ENCODE measurements at places on chromosomes 4 and X.
A peak's percentile ranks its signal among the peaks of the same experiment; 100 is the strongest.

DNA sequence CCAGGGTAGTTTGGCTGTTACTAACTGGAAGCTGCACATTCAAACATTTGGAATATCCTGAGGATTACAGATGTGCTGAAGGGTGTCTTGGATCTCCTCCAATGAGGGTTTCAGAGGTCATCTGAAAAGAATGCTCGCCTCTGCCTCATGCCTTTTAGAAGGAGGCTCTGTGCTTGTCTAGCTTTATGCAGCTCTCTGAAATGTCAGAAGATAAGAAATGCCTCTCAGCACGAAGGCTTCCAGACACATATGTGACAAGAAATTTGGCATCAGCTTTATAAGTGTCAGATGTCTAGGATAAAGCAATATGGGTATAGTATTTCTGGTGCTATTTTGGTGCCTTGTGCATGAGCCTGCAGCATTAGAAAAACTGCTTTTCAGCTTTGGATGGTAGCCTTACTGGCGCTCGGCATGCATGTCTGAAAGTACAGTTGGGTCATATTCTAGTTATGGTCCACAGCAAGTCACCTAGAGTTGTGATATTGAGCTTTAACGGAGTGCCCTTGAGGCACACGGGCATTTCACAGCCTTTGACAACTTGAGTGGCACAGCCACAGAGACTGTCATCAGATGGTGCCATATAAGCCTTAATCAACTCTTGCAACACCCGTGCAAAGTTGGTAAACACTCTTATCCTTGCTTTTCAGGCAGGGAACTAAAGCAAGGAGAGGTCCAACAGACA, 70.8 kb upstream of the PGRMC2 start:
- DNase-seq, result no peak

GRCh38 chr4:161907590-161907955, 256.2 kb downstream of the FSTL5 start:
- no peak for DNase-seq

GRCh38 chrX:134625315-134625718, 33.0 kb downstream of the PLAC1 start:
- DNase-seq, result no peak

DNA sequence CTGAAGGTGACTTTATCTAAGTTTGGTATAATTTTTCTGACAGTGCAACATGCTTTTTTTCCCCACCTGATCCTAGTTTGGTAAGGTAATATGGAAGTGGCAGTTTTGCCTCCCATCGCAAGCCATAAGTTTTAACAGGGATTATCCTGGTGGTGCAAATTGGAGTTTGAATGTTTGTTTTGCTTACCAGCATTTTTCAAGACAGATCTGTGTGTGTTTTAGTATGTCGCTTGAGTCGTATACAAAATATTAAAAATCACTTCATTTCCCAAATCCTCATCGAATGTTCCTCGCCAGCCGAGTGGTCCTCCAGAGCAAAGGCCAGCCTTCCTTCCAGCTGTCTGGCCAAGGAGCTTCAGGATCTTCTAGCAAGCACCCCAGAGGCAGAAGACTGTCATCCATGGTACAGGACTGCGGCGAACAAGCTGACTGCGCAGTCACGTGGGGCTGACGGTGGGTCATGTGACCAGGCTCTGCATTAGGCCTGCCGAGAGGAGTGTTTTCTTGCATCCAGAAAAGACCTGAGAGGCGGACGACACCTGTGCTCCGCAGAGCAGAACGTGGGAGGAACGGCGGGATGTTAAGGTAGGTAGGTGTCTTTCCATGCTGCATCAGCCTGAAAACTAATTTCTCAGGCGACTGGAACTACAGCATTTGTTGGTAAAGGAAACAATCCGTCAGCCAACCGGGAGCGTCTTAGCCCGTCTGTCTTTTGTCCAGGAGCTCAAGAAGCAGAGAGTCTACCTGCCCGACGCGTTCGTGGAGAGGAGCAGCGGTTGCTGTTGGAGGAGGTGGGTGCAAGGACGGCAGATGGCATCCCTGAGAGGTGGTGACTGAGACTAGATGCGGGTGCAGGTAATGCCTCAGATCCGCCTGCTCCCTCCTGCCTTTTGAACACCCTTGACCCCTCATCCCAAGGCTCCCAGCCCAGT, at the start of gene GPRASP3:
Gene GPRASP3 (plus strand): TSS at position 507 of the 932 bp plus-strand sequence. CDS start 28,253 bp downstream, outside the sequence.
- DNase-seq, result no peak

GRCh38 chr4:117137145-117137544, 51.8 kb upstream of the TRAM1L1 start:
- peak; percentile 6 for DNase-seq

- no peak for DNase-seq
Measured at GRCh38 chrX:100995469-100995868, 26.0 kb downstream of the ARL13A start.

GRCh38 chr4:39024311-39024865, 7.8 kb downstream of the TMEM156 start:
- no peak for DNase-seq

- no peak for DNase-seq
Measured at GRCh38 chr4:170008371-170008770, 17.8 kb downstream of the MFAP3L start.

GRCh38 chrX:54447461-54447860, 7.3 kb downstream of the TSR2 start:
- no peak for DNase-seq

DNA sequence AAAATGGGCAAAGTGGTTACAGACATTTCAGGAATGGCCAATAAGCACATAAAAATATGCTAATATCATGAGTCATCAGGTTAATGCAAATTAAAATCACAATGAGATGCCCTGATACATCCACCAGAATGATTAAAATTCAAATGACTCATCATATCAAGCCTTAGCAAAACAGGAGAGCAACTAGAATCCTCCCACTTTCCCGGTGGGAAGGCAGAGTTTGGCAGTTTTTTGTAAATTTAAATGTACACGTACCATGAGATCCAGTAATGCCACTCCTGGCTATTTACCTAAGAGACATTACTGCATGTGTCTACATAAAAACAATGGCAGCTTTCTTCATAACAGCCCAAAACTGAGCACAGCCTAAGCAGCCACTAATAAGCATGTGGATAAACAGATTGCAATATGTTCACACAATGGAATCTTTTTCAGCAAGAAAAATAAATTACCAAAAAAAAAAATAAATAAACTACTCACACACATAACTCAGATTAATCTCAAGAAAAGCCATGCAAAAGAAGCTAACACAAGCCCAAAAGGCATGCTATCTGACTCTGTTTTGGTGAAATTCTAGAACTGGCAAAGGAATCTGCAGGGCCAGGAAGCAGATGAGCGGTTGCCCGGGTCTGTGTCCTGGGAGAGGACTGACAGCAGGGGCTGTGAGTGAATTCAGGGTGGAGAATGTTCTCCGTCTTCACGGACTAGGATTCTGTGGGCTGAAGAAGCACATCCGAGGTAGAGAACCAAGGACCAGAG, 48.8 kb downstream of the AFAP1 start:
- no peak for DNase-seq

GRCh38 chr4:113618205-113618604, 143.3 kb downstream of the CAMK2D start:
- no peak for DNase-seq

DNA sequence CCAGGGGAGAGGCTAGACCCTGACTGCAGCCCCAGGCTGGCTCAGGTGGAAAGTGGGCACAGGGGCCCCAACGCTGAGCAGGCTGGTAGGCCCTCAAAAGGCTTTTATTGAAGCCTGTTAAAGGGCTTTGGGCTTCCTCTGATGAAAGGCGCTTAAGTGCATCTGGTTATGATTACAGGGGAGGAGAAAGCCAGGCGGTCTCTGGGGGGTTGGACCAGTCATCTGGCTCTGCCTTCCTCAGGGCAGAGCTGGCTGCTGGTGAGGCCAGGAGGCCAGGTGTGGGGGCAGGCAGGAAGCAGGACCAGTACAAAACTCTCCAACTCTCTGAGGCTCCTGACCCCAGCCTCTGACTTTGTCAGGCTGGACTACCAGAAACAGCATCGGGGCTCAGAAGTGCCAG, 68.8 kb upstream of the BCOR start:
- no peak for DNase-seq

DNA sequence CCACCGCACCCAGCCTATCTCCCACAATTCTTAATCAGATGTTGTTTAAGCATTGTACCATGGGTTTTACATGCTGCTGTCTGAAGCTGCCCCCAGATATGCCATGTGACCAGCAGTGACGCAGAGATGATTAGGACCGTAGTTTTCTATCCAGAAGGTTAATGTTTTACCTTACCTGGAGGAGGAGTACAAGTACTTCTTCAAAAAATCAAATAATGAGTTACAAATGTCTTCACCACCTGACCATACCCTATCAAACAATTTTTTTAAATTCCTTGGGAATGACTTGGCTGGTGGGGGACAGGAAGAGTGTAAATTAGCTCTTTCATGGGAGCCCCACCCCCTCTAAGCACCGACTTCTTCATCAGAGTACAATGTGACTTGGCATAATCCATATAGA, 16.2 kb upstream of the SGMS2 start:
- DNase-seq, result no peak

GRCh38 chr4:15956179-15956850, 6.7 kb downstream of the FGFBP2 start:
- DNase-seq, result peak; percentile 36

DNA sequence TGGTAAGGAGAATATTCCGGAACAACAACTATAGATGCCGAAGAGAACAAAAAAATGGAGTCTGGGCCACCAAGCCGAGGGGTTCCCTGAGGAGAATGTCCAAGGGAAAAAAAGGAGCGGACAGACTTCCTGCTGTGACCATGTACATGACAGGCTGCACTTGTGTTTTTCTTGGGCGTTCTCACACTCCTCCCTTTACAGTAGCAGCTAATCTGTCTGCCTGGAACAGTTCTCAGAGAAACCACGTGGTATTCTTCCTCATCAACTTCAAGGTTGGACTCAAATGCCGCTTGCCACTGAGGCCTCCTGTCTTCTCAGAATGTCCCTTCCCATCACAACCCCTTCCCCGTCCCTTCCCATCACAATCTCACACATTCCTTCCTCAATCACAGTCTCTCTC, 30.8 kb upstream of the MTNR1A start:
- DNase-seq, result no peak

- no peak for DNase-seq
Measured at GRCh38 chrX:53598169-53598568, 88.3 kb downstream of the HUWE1 start.

- DNase-seq, result no peak
Measured at GRCh38 chr4:184617600-184618196, 31.5 kb downstream of the CASP3 start.

- no peak for DNase-seq
Measured at GRCh38 chrX:10628906-10629305, 8.5 kb upstream of the MID1 start.

GRCh38 chr4:71217688-71218087, 121.1 kb upstream of the SLC4A4 start:
- DNase-seq, result no peak

DNA sequence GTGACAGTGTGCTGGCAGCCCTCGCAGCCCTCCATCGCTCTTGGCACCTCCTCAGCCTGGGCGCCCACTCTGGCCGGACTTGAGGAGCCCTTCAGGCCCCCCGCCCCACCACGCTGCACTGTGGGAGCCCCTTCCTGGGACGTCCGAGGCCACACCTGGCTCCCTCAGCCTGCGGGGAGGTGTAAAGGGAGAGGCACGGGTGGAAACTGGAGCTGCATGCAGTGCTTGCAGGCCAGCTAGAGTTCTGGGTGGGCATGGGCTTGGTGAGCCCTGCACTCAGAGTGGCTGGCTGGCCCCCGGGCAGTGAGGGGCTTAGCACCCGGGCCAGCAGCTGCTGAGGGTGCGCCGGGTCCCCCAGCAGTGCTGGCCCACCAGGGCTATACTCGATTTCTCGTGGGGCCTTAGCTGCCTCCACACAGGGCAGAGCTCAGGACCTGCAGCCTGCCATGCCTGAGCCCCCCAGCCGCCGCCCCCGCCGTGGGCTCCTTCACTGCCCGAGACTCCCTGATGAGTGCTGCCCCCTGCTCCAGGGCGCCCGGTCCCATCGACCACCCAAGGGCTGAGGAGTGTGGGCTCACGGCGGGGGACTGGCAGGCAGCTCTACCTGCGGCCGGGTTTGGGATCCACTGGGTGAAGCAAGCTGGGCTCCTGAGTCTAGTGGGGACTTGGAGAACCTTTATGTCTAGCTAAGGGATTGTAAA, 1672.7 kb upstream of the PCDH7 start:
- no peak for DNase-seq

Data from smooth muscle cell of the brain vasculature (primary cell).